ENCODE measurements at places on chromosomes 12 and 14.

DNA sequence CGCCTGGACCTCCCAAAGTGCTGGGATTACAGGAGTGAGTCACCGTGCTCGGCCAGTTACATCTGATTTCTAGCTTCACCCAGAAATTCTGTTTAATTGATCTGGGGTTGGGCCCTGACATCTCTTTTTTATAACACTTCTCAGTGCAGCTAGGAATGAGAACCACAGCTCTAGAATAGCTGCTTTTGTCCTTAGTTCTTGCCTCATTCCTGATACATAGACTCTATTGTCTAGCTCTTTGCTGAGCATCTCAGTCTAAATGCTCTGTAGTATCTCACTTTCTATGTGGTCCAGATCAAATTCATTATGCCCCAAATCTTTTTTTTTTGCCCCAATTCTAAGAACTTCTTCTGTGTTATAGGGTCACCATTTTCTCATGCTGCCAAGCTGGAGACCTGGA, 29.9 kb upstream of the FUT8 start:
- DNase-seq = no peak

DNA sequence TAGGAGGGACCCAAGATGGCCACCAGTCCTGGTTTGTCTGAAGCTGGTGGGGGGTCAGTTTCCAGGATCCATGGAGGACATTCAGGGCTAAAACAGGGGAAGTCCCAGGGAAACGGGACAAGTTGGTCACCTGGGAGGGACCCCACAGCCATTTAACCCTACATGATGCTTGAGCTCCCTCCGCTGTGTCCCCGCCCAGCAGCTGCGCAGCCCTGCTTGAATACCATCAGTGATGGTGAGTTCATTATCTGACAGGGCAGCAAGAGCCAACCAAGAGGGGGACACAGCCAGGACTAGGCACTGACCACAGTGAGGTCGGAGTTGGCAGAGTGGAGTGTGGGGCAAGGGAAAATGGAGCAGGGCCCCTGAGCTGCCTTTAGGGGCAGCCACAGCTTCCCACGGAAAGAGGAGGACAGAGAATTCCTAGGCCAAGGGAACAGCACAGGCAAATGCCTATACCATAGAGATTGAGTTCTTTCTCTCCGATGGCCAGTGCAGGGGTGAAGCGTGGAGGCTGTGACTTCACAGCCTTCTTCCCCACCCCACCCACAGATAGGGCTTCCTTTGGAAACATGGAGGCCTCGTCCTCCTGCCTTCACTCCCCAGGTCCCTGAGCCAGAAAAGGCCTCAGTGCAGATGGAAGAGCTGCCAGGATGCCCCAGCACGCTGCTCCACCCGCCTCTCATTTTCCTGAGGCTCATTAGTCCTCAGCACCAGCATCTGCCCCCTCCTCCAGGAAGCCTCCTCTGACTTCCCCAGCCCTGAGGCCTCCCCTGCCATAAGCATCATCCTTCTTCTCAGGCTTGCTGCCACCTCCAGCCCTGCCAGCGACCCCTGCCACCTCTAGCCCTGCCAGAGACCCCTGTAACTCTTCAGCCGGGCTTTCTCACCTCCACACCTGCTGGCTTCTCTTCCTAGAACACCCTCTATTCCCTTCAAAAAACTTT, 51.4 kb downstream of the CYP46A1 start:
- no peak for DNase-seq

GRCh38 chr12:95837240-95838038, 21.3 kb upstream of the SNRPF start:
- DNase-seq = no peak

DNA sequence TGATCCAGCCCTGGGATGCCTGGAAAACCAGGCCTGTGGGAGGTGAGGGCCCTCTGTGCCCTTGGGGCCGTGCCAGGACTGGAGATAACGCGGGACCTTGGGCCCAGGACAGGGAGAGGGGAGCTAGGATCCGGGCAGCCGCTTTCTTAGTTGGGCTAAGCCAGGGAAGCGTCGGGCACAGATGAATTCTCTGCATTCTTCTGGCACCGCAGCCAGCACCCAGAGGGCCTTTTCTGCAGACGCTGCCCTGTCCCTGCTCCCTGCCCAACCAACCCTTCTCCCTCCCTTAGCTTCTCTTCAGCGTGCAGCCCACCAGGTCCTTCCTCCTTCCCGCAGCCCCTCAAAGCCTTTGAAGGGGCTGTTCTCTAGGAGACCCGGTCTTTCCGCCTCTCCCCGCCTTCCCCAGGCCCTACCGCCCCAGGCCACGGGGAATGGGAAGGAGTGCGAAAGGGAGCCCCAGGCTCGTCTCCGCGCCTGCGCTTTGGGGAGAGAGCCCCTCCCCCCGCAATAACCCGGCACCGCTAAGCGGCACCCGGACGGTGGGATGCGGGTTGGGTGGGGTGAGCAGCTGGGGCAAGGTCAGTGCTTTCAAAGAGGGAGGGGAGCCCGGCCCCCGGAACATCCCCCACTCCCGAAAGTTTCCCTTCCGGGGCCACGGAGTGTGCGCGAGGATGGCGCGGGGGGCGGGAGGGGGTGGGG, 663 bp downstream of the NCKAP5L start:
- DNase-seq = peak; percentile 16

DNA sequence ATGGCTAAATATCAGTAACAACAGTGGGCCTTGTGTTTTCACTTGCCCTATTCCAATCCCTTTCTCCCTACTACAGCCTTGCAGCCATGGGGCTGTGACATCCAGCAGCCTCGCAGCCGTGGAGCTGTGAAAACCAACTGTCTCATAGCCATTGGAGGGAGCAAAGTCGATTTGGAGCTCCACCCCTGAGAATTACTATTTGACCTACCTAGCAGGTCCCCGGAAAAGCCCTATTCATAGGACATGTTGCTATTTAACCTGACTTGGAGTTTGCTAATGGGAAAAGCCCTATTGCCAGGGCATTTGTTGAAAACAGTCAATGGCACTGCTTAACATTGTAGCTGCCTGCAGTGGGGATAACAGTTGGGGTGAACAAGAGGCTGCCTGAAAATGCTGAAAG, 33.3 kb downstream of the ERG28 start:
- DNase-seq = no peak

GRCh38 chr12:118618695-118619094, 242.3 kb downstream of the SUDS3 start:
- DNase-seq = no peak

DNA sequence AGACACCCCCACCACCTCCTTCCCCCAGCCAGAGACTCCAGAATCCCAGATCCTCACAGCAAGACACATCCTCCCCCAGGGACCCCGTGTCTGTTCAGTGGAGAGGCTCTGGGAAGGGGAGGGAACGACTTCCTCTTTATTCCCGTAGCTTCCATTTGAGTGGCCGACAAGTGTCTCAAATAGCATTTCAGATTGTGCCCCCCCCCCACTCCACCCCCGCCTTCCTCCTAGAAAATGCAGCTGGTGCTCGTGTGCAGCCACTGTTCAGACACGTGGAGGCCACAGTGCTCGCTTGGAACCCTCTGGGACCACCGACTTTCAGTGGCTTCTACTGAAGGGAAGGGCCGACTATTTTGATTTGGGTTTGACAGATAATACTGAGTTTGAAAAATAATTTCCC, 14.3 kb downstream of the PPP2R5C start:
- peak; percentile 12 for DNase-seq

GRCh38 chr14:24132976-24133375, 2.5 kb downstream of the FITM1 start:
- DNase-seq = no peak

GRCh38 chr12:68750506-68750905, 4.5 kb downstream of the SLC35E3 start:
- DNase-seq = peak; percentile 7

DNA sequence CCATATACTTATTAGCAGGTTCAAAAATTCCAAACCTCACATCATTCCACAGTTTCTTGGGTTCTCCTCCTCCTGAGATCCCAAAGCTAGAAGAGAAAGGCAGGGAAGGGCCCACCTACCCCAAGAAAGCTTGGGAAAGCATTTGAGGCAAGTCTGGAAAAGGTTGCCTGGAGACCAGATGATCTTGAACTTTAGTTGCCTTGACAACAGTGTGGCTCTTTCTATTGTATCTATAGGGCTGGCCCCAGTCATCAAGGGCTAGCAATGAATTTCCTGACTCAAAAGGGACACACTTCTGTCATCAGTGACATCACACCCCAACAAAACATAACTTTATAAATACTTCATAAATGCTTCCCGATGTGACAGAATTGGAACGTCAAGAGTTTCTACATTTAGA, 40.0 kb downstream of the ZFYVE1 start:
- DNase-seq = no peak
